ENCODE measurements at places on chromosomes 16 and 17. TPM values are rescaled to one million over a fixed set of nuclear protein-coding genes. Genes with fewer than 3 reads are reported as not detected.

DNA sequence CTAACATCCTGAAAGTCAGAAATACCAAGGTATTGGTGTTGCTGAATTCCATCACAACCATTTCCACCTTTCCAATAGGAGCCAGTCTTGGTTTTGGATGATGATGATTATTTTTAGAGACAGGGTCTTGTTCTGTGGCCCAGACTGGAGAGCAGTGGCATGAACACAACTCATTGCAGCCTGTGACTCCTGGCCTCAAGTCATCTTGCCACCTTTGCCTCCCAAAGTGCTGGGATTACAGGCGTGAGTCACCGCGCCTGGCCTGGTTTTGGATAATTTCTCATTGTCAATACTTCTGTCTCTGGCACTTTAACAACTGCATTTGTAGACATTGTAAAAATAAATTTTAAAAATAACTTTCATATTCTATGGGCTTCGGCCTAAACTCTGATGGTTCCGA, 22.6 kb downstream of the STAT5B start:
- no peak for DNase-seq

DNA sequence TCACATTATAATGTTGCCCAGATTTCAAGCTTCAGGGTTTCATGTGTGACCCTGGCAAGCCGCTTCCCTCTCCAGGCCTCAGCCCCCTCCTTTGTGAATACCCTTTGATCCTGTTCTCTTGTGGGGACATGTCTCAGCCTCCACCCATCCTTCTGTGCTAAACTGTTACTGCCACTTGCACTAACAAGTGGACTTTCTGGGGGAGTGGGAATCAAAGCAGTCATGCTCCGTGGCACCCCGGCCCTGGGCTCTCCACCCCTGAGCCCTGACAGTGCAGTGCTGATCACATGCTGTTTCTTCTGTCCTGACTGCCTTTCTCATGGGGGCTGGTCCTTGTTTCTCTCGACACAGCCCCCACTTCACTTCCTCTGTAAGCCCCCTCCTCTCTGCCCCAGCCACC, 9.7 kb upstream of the DCAF7 start:
- no peak for DNase-seq

DNA sequence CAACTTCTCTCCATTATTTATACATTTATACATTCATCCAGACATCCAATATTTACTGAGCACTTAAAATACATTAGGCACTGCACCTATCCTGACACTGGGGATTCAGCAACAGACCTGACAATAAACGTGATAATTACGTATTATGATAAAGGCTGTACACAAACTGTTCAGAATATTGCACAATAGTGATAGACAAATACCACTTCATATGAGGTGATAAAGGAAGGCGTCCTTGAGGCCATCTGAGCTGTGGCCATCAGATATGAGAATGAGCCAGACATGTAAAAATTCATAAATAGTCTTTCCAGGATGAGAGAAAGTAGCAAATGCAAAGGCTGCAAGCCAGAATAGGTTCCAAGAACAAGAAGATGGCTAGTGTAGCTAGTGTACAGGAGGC, 8.6 kb downstream of the USP32 start:
- DNase-seq = no peak

DNA sequence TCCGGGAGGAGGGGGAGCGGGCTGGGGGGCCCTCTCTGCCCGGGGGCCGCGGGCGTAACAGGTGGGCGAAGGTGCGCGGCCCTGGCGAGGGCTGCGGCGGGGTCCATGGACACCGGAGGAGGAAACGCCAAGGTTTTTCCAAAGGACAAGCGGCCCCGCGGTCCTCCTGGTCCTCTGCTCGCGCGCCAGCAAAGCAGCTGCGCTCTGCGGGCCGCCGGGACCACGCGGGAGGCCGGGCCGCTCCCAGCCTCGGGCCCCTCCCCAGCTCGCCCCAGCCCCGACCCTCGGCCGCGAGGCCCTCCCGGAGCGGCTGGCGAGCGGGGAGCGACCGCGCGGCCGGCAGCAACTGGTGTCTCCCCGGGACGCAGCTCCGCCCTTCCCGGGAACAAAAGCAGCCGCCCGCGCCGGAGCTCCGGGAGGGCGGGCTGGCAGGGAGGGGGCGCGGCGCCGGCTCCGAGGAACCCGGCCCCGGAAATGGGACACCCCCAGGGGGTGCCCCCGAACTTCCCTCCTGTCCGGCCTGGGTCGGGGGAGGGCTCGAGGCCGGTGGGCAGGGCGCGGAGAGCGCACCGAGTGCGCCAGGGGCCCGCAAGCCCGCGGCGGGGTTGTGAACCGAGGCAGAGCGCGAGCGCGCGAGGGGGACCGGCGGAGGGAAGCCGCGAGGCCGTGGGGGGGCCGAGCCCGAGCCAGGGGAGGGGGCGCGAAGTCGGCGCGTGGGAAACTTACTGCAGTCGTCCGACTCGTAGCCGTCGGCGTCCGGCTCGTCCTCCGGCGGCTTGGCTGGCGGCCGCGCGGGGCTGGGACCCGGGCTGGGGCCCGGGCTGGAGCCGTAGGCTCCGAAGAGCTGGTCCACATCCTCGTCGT, 837 bp downstream of the DOC2B start:
- no peak for DNase-seq

TLK2 gene
- 56.5 TPM for total RNA-seq
